ENCODE measurements at places on chromosomes 1 and 21. TPM values are rescaled to one million over a fixed set of nuclear protein-coding genes. Genes with fewer than 3 reads are reported as not detected.

- peak; percentile 17 for DNase-seq
Observed at GRCh38 chr21:44391345-44392091, 38.1 kb downstream of the TRPM2 start.

DNA sequence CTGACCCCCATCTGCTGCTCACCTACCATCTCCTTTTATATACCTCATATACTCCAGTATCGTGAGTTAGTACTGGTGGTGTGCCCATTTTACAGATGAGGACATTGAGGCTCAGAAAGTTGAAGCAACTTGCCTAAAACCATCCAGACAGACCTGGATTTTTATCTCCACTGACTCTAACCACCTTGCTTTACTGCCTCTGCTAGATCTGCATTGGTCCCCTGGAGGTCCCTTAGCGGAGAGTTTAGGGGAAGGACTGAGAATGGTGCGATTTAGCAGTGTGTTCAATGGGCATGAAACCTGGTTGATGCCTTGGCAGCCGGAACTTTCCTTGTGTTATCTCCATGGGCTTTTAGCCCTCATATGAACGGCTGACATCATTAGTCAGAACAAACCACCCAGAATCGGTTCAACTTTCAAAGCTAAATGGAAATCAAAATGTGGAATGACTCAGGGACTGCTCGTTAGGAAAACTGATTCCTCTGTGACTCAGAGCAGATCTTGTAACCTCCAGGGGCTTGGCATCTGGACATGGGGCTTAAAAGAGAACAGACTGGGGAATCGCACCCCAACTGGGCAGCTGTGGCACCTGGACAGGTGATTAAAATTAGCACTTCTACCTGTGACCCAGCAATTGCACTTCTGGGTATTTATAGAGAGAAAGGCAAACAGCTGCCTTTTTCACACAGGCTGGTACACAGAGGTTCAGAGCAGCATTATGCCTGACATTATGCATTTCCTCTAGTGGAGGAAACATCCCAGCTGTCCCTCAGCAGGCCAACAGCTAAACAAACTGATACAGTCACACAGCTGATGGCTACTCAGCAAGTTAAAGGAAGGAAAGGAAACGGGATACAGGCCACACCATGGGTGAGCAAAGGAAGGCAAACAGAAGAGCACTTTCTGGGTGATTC lies 25.3 kb downstream of the TMEM51 start:
- DNase-seq: no peak

- no peak for DNase-seq
Observed at GRCh38 chr21:33708874-33709273, 66.6 kb downstream of the ITSN1 start.

DNA sequence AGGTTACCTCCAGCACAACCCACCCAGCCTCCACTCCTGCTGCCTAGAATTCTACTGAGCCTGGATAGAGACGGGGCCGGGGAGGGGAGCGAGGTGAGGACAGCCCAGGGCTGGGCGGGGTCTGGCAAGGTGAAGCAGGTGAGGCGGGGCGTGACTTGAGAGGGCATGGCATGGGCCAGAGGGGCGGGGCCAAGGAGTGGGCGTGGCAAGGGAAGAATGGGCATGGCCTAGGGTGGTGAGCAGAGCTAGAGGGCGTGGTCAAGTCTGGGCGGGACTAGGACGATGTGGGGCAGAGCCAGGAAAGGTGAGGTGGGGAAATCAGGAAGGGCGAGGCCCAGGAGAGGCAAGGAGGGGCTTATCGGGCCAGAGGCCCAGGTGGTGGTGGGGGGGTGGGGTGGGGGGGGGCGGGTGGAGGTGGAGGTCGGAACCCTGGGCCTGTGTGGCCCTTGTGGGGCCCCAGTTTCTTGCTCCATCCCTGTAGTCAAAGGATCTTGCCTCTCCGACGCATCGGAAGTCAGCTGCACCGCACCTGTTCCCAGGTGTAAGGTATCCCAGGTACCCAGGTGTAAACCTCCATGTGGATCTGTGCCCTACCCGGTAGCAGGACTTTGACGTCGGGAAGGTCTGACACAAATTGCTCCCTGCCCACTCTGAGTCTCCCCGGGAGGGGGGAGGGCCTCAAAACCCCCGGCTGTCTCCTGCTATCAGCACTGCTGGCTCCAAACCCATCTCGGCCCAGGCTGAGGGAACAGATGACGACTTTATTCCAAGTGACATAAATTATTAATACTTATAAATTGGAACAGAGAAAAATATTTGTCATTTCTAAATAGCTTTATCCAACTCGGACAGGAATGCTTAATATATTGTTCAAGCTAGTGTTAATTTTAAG lies 32.9 kb upstream of the UTS2 start:
- DNase-seq: no peak

GRCh38 chr1:39104158-39105060 lies 78.3 kb downstream of the NDUFS5 start:
- no peak for DNase-seq

Gene SELE
- polyA plus RNA-seq: 1.0 TPM

GRCh38 chr1:10968411-10968826 lies 44.0 kb upstream of the TARDBP start:
- DNase-seq: no peak
